ENCODE measurements at places on chromosomes 2 and 18. TPM values are rescaled to one million over a fixed set of nuclear protein-coding genes. Genes with fewer than 3 reads are reported as not detected.

DNA sequence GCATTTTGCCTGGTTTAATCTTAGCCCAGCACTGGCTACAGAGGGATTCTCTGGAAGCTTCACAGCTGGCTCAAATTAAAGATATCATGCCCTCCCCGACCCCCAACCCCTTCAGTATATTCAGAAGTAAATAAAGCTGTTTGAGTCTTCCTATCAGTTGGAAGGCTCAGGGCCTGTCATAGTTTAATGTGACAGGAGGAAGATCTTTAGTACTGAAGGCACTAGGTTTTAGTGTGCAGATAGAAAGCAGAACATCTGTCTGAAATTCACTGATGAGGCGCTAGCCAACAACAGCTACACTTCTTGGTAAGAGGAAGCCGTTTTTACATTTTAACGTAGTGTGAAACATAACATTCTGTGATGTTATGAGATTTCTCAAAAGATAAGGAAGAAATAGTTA, 969.1 kb upstream of the CDH2 start:
- DNase-seq, result no peak

DNA sequence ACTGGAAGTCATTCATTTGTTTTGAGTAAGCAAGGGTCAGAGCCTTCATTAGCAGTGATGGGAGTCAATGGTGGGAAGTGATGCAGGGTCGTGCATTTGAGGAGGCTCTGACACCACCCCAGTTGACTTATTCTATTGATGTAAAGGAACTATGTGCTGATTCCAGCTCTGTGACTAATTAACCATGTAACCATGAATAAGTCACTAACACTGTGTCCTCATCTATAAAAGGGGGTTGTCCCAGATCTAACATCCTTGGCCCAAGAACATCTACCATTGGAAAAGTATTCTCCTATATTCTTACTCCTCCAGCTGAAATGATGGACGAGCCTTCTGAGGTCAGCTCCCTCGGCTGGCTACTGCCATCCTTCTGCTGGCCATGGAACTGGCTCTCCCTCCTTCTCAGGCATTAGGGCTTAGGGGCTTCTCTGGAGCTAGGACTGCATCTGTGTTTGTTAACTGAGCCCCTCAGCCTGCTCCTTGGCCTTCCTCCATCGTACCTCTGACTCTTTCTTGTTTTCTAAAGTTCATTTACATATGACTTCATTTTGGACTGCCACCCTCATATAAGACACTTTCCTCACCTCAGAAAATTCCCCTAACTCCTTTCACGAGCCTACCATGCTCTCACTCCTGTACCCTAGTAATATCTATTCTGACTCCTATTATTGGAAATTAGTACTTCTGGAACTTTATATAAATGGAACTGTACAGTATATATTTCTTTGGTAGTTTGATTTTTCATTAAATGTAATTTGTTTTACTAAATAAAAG, 115.5 kb downstream of the KCTD1 start:
- DNase-seq, result peak; percentile 16

DNA sequence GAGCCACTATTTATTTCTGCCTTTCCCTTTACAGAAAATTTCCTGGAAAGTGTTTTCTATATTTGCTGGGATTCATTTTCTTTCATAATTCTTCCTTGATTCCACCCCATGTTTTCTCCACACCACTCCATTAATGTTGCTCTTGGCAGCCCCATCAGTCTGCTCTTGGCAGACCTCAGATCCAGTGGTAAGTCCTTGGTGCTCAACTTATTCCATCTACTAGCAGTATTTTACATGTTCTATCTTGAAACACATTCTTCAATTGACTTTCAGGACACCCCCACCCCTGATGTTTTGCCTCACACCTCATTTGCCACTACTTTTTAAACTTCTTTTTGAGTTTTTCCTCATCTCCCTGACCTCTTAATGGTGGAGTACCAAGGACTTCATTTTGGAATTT, 65.0 kb downstream of the HNMT start:
- DNase-seq, result no peak

Gene TM4SF20
- total RNA-seq, result not detected

- no peak for DNase-seq
Measured at GRCh38 chr2:232513353-232513752, 6.8 kb upstream of the PRSS56 start.
